ENCODE measurements at places on chromosomes 13 and 19.

- no peak for DNase-seq
Measured at GRCh38 chr19:40733149-40733548, 16.2 kb downstream of the ITPKC start.

- no peak for DNase-seq
Measured at GRCh38 chr13:107865643-107866031, 349.7 kb downstream of the LIG4 start.

GRCh38 chr19:50723735-50724521, 764 bp downstream of the CLEC11A start:
- no peak for DNase-seq

DNA sequence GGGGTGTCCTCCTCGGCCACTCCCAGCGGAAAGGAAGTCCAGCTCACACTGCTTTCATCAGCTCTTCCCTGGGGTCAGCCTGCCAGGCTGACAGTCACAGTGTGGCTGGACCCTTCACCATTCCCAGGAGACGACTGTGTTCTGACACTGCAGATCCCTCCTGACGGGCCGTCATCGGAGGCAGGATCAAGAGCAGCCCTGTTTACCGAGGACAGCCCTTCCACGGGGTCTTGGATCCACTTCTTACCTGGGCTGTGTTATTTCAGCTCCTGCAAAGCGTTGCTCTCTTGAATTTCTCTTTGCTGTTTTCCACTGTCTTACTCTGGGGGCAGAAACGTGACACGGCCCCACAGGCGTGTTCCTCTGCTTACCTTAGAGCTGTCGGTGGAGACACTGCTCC, 149.9 kb upstream of the SOX1 start:
- DNase-seq, result no peak

- DNase-seq, result no peak
Measured at GRCh38 chr19:7072541-7072940, 3.0 kb downstream of the ZNF557 start.

DNA sequence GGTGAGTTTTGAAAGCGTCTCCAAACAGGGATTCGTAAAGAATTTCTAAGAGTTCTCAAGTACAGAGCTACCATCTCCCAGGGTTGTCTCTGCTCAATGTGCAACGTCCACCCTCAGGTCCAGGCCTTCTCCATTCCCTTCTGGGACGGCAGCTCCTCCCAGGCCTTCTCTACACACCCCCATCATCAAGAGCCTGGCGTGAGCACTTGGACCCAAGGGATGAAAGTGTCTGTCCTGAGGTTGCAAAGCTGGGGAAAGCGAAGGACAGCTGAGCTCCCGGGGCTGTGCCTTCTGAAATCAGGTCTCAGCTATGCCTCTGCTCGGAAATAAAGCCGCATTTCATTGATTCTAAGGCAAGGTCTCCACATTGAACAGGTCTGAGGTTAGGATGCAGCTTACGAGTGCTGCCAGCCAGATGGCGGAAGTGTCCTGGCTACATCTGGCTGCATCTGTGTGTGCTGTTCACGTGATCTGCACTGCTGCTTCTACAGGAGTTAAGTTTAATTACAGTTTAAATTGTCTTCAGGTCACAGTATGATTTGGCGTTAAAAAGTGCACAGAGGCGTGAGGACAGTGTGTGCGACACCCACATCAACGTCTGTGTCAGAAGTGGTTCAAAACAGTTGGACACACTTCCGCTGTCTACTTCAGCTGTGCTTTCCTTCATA, 27.0 kb upstream of the MIER2 start:
- no peak for DNase-seq

GRCh38 chr19:49906879-49907564, 10.3 kb upstream of the IL4I1 start:
- no peak for DNase-seq

DNA sequence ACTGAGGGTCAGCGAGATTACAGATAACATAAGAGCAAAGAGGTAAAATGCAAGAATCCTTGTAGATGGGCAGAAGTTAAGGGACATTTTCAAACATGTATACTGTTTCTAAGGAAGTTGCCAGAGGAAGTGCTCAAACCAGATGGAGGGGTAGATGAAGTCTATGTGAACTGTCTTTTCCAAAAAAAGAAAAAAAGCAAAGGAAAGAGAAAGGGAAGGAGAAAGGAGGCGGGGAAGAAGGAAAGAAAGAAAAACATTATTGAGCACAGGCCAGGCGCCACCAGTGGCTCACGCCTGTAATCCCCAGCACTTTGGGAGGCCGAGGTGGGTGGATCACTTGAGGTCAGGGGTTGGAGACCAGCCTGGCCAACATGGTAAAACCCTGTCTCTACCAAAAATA, 5.3 kb downstream of the DMAC2 start:
- no peak for DNase-seq
